ENCODE measurements at places on chromosomes 16 and 17.

- DNase-seq: no peak
These were observed 448.4 kb upstream of the CDH11 start for GRCh38 chr16:65570261-65570660.

DNA sequence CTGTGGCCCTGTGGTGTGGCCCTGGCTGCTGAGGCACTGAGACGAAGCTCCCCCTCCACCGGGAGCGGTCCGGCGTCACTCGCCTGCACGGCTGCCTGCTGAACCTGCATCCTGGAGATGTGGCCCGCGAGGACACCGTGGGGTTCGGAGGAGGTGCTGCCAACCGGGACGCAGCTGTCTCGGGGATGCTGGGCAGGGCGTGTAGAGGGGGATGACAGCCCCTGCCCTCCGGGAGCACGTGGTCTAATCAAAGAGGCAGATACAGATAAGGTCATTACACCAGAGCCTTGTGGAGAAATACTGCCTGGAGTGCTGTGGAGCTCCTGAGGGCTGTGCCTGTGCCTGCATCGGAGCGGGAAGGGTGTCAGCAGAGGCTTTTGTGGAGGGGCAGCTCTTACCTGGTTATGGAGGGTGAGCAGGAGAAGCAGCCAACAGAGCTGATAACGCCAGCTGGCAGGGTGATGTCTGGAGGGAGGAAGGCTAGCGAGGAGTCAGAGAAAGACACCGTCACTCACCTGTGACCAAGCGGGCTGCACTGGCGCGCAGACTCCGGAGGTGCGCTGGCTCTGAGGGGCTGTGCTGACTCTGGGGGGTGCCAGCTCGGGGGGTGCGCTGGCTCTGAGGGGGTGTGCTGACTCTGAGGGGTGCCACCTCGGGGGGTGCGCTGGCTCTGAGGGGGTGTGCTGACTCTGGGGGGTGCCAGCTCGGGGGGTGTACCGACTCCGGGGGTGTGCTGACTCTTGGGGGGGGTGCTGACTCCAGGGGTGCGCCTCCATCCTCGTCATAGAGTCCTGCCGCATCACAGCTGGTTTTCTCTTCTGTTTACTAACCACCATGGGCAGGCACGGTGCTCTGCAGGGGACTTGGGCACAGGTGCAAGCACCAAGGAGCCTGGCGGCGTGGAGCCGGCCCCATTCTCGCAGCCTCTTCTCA is 104.7 kb upstream of the CHMP6 start:
- DNase-seq: no peak

DNA sequence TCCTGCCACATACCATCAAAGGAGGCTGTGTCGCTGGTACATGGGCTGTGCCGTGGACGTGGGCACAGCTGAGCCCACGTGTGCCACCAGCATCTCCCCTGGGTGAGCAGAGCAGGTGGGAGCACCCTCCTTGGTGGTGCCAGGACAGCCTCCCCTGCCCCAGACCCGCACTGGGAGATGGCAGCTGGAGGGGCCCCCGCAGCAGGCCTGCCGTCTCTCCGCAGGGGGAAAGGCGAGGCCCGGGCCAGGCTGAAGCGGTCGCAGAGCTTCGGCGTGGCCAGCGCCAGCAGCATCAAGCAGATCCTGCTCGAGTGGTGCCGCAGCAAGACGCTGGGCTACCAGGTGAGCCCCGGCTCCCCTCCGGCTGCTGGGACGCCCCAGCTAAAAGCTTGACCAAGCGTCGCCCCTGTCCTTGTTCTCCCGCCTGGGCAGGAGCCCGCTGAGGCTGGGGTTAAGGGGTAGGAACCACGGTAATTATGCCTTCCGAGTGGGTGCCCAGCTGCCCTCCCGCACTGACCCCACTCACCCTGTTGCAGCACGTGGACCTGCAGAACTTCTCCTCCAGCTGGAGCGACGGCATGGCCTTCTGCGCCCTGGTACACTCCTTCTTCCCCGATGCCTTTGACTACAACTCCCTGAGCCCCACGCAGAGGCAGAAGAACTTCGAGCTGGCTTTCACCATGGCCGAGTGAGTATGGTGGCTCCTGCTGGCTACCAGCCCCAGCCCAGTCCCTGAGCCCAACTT is 12.5 kb downstream of the SMTNL2 start:
- DNase-seq: no peak

DNA sequence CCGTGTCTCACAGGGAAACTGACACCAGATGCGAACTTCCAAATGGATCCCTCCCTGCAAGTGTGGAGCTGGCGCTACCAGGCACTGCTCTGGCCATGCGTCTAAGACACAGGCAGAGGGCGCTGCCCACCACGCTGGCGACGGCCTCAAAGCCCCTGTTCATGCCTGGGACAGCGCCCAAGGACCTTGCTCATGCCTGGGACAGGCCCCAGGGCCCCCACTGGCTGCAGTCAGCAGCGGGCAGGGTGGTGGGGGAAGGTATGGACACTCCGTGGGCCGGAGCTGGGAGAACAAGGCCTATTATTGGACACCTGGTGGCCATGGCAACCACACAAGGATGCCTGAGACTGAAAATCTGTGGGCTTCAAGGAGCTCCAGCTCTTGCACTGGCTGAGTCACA is 8.8 kb downstream of the ZG16B start:
- DNase-seq: peak; percentile 65

Data from right hindlimb (tissue), 1 donor.